ENCODE measurements at places on chromosomes 2 and 18. TPM values are rescaled to one million over a fixed set of nuclear protein-coding genes. Genes with fewer than 3 reads are reported as not detected.

FAM237A gene
- total RNA-seq, result not detected

- no peak for DNase-seq
These were observed 274.6 kb upstream of the CCDC68 start for GRCh38 chr18:55233857-55234256.

DNA sequence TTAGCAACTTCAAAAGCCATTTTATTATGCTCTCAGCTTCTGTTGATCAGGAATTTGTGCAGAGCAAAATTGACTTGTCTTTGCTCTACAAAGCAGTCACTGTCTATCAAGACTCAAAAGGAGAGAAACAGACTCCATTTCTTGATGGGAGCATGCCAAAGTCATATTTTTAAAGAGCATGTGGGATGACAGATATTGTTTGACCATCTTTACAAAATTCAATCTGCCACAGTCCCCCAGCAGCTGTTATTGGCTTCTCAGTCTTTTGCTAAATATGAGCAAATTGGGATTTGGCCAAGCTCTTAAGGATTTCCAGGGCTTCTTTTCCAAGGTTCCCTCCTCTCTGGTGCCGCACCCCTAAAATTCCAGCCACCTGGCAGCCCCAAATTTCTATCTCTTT lies 67.9 kb downstream of the TEX51 start:
- DNase-seq, result no peak

ZNF142 gene
- total RNA-seq, result 34.1 TPM

GRCh38 chr18:78813156-78813555 lies 166.5 kb upstream of the SALL3 start:
- no peak for DNase-seq

DNA sequence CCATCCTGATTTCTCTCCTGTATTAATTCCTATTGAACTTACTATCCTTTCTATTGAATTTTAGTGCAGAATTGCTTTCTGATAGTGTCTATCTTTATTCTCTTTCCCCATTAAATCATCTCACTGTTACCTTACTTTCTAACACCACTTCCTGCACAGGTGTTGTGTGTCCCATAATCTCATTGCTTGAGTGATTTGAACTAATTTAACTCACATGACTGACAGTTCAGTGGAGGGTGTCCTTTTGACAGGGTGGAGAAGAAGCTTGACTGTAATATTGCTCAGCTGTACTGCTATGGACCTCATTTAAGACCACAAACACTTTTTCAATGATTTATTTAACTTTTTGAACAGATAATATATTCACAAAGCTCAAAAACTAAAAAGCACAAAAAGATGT lies 211.8 kb downstream of the NRXN1 start:
- DNase-seq, result no peak

DNA sequence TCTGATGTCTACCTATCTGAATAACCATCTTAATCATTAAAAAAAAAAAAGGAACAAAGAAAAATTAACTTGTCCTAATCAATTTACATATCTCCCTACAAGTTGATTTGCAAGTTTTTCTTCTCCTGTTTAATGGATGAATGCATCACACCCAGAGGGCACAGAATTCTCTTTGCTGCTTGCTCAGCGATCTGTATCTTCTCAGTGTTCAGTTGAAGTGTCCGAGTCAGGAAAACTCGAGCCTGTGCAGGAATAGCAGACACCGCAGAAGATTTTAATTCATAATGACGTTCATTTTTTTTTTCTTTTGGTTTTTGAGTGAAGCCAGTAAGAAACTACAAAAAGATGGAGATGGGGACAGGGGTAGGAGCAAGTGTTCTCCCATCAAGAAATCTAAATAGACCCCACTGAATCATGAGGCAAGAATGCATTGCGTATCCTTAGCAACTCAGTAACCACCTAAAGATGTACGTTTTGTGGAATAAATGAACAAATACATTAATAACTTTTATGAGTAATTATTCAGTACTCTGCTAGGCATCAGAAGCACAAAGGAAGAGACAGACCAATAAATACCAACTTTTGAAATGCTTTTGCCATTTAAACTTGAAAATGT lies 675.5 kb downstream of the LRP1B start:
- DNase-seq, result peak; percentile 39

DNA sequence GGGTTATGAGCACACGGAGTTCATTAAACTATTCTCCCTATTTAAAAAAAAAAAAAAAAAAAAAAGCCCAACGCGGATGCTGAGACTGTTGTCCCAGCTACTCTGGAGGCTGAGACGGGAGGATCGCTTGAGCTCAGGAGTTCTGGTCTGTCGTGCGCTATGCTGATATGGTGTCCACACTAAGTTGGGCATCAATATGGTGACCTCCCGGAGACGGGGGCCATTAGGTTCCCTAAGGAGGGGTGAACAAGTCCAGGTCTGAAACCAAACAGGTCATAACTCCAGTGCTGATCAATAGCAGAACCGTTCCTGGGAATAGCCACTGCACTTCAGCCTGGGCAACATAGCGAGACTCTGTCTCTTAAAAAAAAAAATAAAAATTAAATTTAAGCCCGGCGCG lies 12.9 kb upstream of the ANKRD53 start:
- no peak for DNase-seq

All from mesothelial cell of epicardium (in vitro differentiated cells).